ENCODE measurements at places on chromosomes 16 and 17. TPM values are rescaled to one million over a fixed set of nuclear protein-coding genes. Genes with fewer than 3 reads are reported as not detected.

The HOXB6 gene
- 0.13 TPM for total RNA-seq

The SOCS1 gene
- total RNA-seq = 35.4 TPM

The CD79B gene
- total RNA-seq = 113 TPM

The KRT9 gene
- not detected for total RNA-seq

The UTS2R gene
- 0.36 TPM for total RNA-seq

The VMO1 gene
- total RNA-seq = not detected

The CD300LB gene
- total RNA-seq = 0.23 TPM

The LRRC36 gene
- 1.9 TPM for total RNA-seq

The ABI3 gene
- 67.0 TPM for total RNA-seq

The TNP2 gene
- not detected for total RNA-seq

The SYNGR3 gene
- 16.4 TPM for total RNA-seq

The FAM83G gene
- 16.7 TPM for total RNA-seq

The USP6 gene
- 0.13 TPM for total RNA-seq

The GNG13 gene
- total RNA-seq = not detected

The SAP30BP gene
- total RNA-seq = 89.3 TPM

The EFNB3 gene
- total RNA-seq = not detected

The CDH11 gene
- total RNA-seq = 0.97 TPM

The MFSD6L gene
- 3.1 TPM for total RNA-seq

The HSDL1 gene
- 5.5 TPM for total RNA-seq

The RHBDL1 gene
- total RNA-seq = 1.3 TPM

The LRRC37A gene
- 1.8 TPM for total RNA-seq

The KRT40 gene
- not detected for total RNA-seq

The STAT5A gene
- 86.4 TPM for total RNA-seq

The IRX6 gene
- not detected for total RNA-seq

The GLOD4 gene
- 72.0 TPM for total RNA-seq

The MILR1 gene
- 13.2 TPM for total RNA-seq

The CDH16 gene
- total RNA-seq = not detected

The GLIS2 gene
- 0.51 TPM for total RNA-seq

The SCARF1 gene
- total RNA-seq = 1.4 TPM

The SEC14L5 gene
- not detected for total RNA-seq

The EPX gene
- total RNA-seq = not detected

The KRT31 gene
- total RNA-seq = not detected

The TCAP gene
- 0.69 TPM for total RNA-seq

The SNX20 gene
- 21.4 TPM for total RNA-seq

The TANGO6 gene
- total RNA-seq = 20.6 TPM

The RDM1 gene
- total RNA-seq = 9.7 TPM

The ASIC2 gene
- not detected for total RNA-seq

The SLC6A2 gene
- not detected for total RNA-seq

The KRTAP17-1 gene
- total RNA-seq = not detected

The KRT15 gene
- not detected for total RNA-seq

The SHCBP1 gene
- total RNA-seq = 25.3 TPM

The KRT23 gene
- total RNA-seq = not detected

The HCRT gene
- 0.41 TPM for total RNA-seq

The SLC5A11 gene
- total RNA-seq = not detected

The CD300A gene
- total RNA-seq = 36.1 TPM

The TBC1D28 gene
- total RNA-seq = not detected

The TAT gene
- total RNA-seq = 0.44 TPM

The PIMREG gene
- total RNA-seq = 31.2 TPM

The RNF112 gene
- not detected for total RNA-seq

The KRT33B gene
- total RNA-seq = not detected

The CHST4 gene
- total RNA-seq = 0.82 TPM

The TBX4 gene
- not detected for total RNA-seq

The G6PC1 gene
- not detected for total RNA-seq
